ENCODE measurements at places on chromosomes 5 and 9.

DNA sequence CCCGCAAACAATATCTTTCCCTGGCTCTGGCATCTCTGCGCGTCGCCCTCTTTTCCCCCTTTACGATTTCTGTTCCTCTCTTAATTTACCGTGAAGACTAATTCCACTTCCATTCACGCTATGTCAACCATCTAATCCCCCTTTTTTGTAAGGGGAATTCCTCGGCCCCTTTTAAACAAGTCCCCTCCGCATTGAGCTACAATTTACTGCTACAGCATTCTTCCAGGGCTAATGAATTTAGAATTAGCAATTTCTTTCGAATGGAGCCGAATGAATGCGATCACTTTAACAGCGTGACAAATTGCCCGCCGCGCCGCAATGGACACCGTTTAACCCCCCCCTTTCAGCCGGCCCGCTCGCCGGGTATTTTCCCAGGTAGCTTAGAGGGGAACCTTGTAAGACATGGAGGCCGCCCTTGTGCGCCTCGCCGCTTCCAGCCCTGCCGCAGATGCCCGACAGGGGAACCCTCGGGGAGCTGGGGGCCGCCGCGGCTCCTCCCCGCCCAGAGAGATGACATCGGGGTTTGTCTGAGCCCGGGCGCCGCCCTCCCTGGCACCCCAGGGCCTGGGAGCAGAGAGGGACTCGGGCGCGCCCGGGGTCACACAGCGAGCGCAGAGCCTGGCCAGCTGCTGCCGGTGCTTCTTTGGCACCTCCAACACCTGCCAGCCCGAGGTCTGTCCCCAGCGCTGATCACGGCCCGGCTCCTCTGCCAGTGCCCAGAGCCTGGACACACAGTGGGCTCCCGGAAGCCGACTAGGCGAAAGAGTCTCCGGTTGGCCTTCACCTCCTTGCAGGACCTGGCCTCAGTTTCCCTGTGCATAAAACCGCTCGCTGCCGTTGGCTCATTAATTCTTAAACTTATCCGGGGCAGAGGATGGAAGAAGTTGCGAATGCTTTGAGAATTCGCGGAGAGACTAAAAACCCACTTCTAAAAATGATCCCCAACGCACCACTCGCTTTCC, 1.3 kb downstream of the PRDM12 start:
- DNase-seq, result no peak

GRCh38 chr9:15485836-15486666, 24.7 kb downstream of the PSIP1 start:
- DNase-seq, result no peak

GRCh38 chr5:149687486-149688168, 42.5 kb upstream of the PPARGC1B start:
- DNase-seq, result no peak

DNA sequence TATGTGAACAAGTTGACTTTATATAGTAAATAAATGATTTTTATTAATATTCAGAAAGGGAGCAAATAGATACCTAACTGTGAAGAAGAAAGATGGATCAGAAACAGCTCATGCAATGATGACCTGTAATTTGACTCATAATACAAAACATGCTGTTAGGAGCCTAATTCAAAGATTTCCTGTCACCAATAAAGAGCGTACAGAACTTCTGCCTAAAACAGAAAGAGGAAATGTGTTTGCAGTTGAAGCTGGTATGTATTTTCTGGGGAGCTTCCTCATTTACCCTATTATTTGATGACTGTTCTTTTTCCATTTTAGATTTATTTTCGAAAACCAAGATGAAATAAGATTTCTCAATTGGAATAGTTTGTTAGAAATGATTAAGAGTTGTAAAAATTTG, 11.4 kb downstream of the YTHDC2 start:
- no peak for DNase-seq

DNA sequence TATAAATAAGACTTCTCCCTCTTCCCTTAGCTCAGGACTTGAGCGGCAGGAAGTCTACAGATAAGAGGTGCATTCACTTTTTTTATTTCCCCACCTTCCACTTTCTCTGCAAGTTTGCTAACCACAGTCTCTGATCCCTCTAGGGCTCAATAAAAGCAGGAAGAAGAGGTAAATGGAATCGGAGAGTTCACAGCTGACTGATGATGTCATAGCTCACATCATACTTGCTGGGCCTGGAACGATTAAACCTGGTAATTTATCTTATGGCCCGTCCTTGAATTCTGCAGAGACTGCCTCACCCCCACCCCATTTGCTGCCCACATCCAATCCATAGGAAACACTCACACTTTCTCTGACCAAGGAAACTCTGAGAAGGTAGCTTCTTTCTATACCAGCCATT, 62.9 kb downstream of the DRD1 start:
- DNase-seq, result no peak

DNA sequence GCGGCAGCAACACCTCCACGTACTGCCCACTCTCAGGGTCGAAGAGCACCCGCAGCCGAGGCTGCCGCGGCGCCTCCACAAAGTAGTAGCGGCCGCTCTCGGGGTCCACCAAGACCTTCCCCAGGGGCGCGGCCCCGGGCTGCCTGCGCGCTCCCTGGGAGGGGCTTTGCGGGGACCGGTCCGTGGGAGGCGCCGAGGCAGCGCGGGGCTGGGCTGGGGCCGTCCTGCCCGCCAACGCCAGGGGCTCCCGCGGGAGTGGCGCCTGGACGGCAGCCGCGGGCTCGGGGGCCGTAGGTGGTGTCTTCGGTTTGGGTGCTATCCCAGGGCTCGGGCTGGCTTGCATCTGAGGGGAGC, 2.6 kb upstream of the MZB1 start:
- DNase-seq, result no peak

GRCh38 chr9:4805191-4805918, 12.6 kb downstream of the RCL1 start:
- no peak for DNase-seq

DNA sequence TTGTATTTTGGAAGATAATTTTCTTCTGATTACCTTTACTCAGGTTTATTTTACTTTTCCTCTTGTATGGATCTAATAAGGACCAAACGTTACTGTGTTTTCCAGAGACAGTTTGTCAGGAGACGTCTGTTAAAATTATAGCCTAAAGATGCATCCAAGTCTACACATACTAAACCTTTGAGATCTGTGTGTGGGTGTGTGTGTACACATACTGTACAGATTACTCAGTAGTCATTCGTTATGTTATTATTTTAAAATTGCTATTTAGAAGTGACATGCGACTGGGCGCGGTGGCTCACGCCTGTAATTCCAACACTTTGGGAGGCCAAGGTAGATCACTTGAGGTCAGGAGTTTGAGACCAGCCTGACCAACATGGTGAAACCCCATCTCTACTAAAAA, 51.6 kb upstream of the CNTLN start:
- DNase-seq, result no peak

DNA sequence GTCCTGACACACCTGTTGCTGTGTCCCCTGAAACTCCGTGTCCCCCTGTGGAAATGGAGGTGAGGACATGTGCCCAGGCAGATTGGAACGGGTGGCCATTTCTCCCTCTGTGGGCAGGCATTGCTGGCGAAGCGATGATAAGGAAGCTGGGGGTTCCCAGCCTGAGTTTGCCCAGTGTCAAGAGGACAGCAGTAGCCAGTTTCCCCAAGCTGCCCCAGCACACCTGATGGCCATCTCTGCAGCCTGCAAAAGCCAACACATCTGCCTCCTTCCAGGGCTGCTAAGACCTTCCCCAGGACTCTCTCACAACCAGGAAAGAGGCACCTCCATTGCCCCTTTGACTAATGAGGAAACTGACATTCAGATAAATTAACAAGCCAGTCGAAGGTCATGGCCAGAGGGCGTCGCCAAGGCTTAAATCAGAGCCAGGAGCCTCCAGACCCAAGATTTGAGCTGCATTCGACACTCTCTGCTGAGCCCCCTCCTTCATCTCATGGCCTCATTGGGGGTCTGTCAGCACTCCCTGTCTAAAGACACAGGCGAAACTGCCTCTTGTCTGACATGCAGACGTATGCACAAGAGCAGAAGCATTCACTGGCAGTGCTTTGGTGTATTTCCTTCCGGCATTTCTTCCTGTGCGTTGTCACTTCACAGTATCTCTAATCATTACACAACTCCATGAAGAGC, 10.4 kb upstream of the WNK2 start:
- DNase-seq, result no peak

DNA sequence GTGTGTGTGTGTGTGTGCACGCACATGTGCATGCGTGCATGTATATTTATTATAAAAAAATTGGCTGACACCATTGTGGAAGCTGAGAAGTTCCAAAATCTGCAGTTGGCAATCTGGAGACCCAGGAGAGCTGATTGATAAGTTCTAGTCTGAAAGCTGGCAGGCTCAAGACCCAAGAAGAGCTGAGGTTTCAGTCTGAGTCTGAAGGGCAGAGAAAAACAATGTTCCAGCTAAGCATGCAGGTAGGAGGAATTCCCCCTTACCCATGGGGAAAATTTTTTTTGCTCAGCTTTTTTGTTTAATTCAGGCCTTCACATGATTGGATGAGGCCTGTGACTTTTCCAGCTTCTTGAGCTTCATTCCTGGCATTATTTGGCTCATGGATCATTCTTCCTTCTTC, 31.2 kb upstream of the ACTBL2 start:
- no peak for DNase-seq

GRCh38 chr5:111392181-111392580, 120.2 kb downstream of the STARD4 start:
- no peak for DNase-seq

- no peak for DNase-seq
These were observed 87.1 kb downstream of the SEMA4D start for GRCh38 chr9:89410641-89411350.

DNA sequence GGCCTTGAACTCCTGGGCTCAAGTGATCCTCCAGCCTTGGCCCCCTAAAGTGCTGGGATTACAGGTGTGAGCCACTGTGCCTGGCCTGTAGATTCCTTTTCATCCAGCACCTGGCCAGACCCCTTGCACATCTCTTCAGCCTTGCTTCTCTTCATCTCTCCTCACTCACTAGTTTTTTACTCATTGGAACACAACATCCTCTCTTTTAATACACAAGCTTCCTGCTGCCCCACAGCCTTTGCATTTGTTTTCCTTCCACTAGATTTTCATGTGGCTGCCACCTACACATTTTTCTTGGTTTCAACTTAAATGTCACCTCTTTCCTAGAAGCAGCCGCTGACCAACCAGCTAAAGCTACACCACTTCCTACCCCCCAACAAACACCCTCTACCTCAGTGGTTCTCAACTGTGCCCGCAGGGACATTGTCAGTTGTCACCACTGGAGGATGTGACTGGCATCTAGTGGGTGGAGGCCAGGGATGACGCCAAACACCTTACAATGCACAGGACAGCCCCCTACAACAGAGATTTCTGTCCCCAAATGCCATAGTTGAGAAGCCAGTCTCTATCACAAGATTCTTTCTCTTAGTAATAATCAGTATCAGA, 33.7 kb downstream of the HAVCR1 start:
- no peak for DNase-seq
